ENCODE measurements at places on chromosomes 12 and 14.

DNA sequence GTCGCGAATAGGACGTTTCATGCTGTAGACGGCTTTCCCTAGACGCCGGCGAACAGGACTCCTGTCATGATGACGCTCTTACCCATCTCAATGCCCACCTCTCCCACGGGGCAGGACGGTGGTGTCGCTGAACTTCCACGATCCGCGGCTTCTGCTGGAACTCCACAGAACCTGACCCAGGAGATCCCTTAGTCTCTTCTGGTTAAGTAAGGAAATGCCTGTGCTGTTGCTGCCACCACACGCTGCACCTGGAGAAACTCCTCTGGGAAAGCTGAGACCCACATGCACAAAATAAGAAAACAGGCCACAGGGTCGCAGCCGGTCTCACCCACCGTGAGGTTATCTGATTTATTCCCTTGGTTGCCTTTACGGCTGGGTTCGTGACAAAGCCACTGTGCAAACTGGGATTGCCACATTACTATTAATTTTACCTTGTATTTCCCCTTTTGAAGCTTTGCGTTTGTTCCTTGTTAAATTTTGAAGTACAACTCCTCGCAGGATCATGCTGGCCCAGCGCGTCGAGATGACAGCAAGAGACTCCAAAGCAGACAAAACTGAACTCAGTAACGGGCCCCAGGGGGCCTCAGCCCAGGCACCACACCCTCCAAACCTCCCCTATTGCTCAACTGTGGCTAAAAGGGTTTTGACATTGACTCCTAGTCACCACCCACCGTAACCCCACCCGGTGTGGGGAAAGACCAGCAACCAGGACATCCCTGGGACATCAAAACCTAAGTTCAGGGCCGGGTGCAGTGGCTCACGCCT lies 9.2 kb upstream of the MMP17 start:
- no peak for DNase-seq

DNA sequence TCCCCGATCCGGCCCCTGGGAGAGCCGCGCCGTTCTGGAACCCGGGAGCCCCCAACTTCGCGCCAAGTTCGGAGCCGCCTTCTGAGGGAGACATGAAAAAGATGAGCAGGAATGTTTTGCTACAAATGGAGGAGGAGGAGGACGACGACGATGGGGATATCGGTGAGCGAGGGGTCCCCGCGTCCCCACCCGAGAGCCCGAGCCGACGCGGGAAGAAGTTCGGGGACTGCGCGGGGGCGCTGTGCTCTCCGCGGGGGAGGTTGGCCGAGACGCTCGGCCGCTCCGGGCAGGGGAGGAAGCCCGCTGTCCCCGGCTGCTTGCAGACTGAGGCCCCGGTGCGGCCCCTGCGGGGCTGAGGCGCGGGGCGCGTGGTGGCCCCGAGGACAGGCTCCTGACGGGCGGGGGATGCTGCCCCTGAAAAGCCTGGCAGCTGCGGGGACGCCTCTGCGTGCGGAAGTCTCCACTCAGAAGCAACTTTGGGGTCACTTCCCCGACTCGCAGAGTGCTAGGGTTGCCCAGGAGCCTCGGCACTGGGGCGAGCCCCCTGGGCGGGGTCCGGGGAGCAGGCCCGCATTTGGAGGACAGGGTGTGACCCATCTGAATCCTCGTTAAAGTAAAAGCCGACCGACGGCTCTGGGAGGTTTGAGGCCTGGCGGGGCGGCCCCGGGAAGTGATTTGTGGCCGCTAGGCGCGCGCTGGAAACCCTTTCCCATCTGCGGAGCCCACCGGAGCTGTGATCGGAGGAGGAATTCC lies 511 bp downstream of the ANO6 start:
- peak; percentile 28 for DNase-seq

DNA sequence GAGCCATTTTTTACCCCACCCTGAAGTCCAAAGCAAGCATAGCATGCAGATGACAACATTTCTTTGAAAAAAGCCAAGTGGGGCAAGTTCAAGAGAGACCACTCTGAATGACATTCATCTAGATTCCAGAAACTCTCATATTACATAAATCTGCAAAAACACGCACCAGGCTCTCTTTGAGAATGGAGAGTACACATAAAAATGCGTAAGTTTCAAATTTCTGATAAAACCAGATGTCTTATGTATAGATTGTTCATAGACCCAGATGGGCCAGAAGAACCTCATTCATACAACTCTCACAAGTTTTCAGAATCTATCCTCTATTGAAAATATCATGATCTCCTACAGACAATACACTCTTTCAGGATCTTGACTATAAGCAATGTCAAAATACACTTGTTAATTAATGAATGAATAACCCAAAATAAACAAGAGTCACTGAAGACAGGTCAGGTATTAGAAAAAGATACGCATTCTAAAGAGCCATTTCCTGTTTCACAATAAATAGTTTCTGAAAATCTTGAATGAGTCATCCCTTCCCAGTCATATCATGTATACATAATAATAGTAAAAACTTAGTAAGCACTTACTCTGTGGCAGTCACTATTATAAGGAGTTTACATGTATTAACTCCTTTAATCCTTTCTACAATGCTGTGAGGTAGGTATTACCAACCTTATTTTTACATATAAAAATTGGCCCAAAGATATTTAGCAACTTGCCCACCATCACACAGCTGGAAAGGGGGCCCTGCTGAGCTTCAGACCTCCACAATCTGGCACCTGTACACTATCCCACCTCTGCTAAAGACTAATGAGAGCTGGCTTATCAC lies 72.0 kb downstream of the PPP2R5E start:
- no peak for DNase-seq

GRCh38 chr12:117030187-117030900 lies 68.9 kb downstream of the TESC start:
- DNase-seq = no peak

- no peak for DNase-seq
Measured at GRCh38 chr12:76720068-76720467, 43.8 kb upstream of the ZDHHC17 start.

DNA sequence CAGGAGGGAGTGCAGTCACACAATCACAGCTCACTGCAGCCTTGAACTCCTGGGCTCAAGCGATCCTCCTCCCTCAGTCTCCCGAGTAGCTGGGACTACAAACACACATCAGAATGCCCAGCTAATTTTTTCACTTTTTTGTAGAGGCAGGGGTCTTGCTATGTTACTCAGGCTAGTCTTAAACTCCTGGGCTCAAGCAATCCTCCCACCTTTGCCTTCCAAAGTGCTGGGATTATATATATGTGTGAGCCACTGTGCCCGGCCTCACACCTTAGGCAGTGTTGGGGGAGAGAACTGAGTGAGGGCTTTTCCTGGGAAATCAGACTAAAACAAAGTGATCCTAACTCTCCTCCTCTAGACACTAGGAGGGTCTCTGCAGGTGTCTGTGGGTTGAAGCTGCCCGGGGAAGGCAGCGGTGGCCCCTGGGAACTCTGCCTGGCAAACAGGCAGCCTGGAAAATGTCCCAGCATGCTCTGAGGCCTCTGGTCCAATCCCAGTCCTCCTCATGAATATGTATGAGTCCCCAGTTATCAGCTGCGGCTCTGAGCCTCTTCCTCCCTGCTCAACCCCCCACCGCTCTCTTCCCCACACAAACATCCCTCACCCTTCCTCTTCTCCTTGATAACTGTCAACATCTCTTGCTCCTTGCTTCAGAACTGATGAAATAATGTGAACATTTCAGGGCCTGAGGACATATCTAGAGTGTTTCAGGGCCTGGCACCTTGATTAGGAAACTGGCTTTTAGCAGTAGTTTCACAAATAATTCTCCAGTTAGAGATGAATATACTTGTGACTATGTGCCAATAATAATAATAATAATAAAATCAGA lies 7.9 kb upstream of the NAA25 start:
- no peak for DNase-seq

- DNase-seq = no peak
Measured at GRCh38 chr12:92988622-92989130, 59.6 kb upstream of the EEA1 start.

- DNase-seq = peak; percentile 50
Measured at GRCh38 chr14:69354383-69355153, 43.5 kb downstream of the ERH start.

DNA sequence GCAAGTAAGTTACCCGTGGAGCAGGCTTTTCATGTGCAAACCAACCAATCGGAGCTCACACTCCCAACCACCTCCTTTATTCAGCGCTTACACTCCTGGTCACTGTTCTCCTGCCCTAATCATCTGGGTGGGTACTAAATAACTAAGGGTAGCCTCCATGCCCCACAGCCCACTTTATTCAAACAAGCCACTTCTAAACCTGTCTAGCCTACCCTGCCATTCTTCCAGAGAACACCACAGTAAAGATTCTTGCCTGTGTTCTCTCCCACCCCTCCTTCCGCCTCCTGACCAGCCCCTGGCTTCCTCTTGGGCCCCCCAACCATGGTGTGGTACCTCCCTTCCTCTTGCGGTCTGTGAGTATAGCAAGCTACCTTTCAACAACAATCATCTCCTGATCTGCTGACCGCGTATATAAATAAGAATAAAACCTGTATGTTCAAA lies 581.9 kb downstream of the VRK1 start:
- no peak for DNase-seq

DNA sequence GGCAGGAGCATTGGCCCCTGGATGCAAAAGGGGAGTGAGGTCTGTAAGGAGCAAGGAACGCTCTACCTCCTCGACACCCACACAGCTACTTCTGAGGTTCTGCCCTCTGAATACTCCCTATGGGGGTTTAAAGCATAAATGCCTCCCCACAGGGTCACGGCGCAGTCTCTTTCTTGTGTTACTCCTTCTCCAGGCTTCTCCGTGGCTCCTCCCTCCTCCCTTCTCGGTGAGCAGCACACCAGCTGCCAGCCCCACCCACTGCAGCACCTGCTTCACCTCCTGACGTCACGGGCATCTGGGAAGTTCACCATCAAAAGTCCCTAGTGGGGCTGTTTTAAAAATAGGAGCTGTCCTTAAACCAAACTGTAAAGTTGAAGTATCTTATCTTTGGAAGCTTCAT lies 67.3 kb downstream of the SPTB start:
- no peak for DNase-seq

- no peak for DNase-seq
Measured at GRCh38 chr14:34036319-34036766, 85.5 kb upstream of the EGLN3 start.

- no peak for DNase-seq
Measured at GRCh38 chr12:96083020-96083719, 47.8 kb upstream of the LTA4H start.

DNA sequence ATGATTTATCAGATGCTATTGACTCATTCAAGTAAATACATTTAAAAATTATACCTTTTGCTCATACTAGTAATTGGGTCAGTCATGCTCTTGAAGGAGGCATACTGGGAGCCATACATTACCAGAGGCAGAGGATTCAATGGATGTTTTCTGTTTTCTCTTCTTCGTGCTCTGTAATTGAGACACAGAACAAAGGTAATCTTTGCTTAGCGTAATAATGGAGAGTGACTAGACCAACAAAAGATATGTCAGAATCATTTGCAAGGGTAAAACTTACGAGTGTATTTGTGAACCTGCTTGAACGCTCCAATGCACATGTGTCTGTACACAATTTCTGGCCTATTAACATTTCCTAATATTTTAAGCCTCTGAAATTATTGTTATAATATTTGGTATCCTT lies 296.4 kb downstream of the FOXG1 start:
- no peak for DNase-seq

DNA sequence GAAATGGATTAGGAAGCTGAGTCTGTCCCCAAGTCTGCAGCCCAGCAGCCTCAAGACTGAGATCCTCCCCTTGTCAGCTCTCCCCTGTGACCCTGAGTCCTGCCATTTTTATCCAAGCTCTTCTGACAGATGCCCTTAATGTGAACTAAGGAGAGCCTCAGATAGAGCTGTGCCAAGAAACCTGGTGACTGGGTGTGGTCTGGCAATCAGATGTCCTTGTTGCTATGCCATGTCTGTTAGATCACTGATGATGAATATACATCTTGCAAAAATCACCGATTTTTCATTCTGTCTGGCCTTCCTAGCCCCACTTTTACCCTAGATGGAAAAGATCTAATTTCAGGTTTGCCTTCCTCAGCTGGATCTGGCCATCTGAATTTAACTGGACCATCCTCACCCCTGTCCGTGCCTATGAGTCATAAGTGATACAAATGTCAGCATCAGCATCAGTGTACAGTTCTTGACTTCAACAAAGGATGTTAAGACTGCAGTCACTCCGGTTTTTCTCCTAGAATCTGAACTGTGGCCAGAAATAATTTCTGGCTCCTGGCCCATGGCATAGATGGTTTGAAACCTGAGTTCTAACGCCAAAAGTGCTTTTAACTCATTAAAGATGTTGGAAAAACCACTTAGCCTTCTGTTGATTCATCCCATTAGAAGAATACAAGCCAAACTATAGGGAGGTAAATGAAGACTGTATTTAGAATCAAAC lies 61.2 kb upstream of the GRIP1 start:
- DNase-seq = no peak

GRCh38 chr12:30997685-30998440 lies 71.3 kb downstream of the TSPAN11 start:
- no peak for DNase-seq

- no peak for DNase-seq
Measured at GRCh38 chr12:29694002-29694401, 89.7 kb downstream of the TMTC1 start.

DNA sequence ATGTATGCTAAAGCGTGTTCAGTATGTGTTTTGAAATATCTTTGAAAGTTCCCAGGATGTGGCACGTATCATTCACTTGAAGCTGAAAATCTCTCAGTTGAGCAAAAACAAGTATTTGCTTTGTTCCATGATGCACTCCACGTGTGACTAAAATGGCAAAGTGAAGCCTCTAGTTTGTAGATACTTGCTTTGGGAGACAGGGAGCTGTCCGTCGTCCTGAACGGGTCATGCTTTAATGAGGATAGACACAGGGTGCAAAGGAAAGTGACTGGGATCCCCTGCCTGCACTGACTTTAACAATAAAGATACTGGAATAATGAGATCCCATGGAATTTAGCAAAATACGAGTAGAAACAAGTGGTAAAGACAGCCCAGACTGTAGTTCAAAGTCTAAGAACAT lies 991.4 kb downstream of the NRXN3 start:
- DNase-seq = no peak

DNA sequence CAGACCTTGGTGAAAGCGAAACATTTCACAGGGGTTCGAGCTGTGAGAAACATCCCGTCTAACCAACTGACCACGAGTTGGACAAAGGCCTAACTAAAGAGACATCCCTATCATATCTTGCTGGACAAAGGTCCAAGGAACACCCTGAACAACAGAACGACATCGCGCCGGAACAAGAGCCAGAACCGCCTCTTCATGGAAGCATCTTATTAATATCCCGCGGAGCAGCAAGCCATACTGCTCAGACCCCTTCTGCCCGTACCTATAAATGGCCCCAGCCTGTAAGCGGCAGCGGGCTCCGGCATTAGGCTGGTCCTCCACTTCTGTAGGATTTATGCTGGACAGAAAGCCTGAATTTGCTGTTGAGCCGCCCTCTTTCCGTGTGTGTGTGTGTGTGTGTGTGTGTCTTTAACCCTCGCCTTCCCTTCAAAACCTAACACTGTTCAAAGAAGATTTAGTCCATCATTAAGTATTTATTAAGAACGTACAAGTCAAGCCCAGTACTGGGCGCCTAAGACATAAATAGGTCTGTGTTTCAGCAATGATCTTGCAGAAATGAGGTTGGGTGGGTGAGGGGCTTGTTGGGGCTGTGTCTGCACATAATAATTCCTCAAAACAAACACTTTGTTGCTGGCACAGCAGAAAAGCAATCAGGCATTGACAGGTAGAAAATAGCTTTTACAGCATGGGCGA lies 1.9 kb downstream of the SLC6A15 start:
- DNase-seq = no peak

GRCh38 chr12:97595426-97595831 lies 132.8 kb downstream of the RMST start:
- DNase-seq = no peak

- no peak for DNase-seq
Measured at GRCh38 chr14:54975856-54976255, 51.0 kb downstream of the WDHD1 start.

GRCh38 chr14:55434805-55435174 lies 5.6 kb downstream of the TBPL2 start:
- no peak for DNase-seq
